Osteoblast (primary cell): ENCODE measurements at places on chromosomes 7 and 10.

DNA sequence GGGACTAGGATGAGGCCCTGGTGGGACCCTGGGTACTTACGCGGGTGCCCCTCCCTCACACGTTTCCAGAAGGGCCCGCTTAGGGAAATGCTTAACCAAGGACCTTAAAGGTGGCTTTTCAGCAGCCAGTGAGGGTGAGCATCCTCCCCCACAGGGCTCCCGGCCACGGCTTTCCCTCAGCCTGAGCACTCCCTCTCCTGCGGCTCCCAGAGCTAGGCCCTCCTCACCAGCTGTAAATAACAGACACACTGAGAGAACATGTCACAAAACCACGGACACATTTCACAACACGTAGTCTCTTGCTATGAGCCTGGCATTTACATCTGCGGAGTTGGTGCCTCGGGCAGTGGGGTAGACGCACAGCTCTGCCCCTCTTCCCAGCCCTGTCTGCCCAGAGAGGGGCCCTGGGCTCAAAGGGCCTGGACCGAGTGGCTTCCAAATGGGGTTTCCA lies 25.2 kb downstream of the GRID1 start:
- peak; percentile 32 for DNase-seq

DNA sequence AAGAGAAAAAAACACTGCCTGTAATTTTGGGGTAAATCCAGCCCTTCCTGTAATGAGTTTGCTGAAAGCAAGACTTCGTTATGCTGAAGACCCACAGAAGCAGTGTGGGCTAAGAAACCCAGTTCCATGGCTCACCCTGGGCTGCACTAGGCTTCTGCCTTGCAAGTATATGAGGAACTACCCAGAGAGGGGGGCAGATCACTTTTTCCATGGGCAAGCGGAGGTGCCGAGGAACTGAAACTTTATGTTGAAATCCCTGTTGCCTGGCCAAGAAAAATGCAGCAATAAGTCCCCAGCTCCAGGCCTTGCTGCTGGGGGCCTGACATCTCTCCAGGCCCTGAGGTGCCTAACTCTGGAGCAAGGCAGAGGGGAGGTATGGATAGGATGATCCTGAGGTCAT lies 8.5 kb downstream of the RASSF4 start:
- DNase-seq = peak; percentile 88

- DNase-seq = no peak
Observed at GRCh38 chr10:3876350-3876962, 91.4 kb upstream of the KLF6 start.

- no peak for DNase-seq
Observed at GRCh38 chr7:133676805-133677370, 424.0 kb downstream of the EXOC4 start.

DNA sequence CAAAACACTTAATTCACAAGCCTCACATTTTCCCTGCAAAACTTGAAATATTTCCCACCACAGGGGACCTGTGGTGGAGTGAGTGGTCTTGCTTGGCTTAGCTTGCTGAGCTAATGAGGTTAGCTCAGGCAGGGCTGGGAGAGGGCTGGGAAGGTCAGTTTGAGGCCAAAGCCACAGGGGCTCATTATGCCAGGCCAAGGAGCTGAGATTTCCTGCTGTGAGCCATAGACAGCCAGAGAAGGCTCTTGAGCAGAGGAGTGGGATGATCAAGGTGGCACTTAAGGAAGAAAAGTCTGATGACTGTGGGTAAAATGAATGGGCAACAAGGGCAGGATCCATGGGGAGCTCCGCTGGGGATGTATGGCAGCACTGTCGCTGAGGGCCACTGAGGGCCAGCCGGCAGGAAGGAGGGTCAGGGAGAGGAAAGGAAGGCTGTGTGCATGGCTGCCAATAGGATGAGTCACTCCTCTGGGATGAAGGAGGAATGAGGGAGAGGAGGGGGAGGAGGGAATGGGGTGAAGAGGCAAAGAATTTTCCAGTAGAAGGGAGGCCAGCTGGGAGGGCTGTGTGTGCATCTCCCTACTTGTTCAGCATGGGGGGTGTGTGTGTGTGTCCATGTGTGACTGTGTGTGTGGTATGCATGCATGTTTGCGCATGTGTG lies 18.7 kb upstream of the ZNF488 start:
- peak; percentile 91 for DNase-seq

GRCh38 chr7:53518319-53518718 lies 482.9 kb downstream of the POM121L12 start:
- no peak for DNase-seq

DNA sequence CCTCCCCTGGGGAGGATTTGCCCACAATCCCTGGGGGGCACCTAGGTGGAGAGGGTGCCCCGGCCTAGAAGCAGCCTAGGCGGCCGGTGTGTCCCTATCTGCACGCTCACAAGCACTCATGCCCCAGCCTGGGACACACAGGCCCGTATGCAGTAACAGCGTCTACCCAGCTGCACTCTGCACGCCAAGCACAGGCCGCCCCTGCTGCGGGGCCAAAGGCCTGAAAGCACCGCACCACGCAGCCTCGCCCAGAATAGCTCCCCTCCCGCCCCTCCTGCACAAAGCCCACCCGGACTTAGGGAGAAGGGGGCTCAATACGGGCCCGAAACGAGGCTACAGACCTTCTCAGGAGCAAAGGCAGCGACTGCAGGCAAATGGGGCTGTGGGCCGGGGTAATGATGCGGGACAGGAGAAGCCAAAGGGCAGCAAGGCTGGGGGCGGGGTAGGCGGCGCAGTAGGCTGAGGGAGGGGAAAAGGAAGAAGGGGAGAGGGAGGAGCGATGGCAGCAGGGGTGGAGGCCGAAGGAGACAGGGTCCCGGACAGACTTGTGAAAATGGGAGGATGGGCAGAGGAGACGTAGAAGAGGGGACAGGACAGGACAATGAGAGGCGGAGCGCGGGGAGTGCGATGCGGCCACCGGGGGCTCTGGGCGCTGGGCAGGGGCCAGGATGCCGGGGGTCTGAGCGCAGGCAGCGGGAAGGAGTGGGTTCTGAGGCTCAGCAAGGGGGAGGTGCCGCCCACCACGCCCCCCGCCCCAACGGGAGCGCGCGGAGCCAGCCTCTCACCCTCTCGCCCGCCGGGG lies 544 bp downstream of the GPRIN2 start:
- peak; percentile 81 for DNase-seq
